ENCODE measurements at places on chromosomes 7 and 10.

GRCh38 chr10:11442001-11442773 lies 169.3 kb downstream of the USP6NL start:
- no peak for DNase-seq

GRCh38 chr7:99102809-99103690 lies 40.9 kb downstream of the SMURF1 start:
- DNase-seq, result peak; percentile 69

DNA sequence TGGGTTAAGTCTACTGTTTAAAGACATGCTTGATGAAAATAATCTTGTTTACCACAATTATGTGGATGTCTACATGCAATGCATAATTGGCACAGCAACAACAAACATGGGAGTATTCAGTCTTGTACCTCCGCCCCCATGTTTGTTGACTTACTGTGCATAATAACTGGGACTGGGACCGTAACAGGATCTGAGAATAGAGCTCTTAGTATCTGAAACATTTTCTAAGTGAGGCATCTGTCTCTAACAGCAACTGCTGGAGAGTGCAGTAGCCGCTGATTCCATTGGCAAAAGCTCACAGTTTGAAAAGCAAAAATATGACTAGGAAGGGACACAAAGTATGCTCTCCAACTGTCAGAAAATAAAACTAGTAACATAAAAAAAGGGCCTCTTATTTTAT lies 61.6 kb downstream of the ENO4 start:
- no peak for DNase-seq

- no peak for DNase-seq
These were observed 5.5 kb downstream of the ASB4 start for GRCh38 chr7:95491201-95491600.

DNA sequence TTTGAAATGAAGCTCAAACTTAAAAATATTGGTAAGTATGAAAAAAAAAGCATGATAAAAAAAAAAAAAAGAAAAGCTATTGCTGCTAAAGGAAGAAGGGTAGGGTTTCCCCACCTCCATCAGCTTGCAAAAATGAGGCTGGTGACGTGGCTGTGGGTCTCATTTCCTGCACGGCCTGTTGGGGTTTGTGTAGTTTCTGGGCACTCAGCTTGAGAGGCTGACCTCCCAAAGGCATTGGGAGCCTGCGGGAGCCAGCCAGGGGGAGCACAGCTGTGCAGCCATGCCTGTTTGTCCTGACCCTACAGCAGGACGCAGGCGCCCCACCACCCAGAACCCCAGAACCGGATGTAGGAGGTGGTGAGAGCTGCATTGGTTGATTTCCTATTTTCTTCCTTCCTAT lies 48.8 kb upstream of the CARD11 start:
- no peak for DNase-seq

GRCh38 chr10:103497161-103497915 lies 3.8 kb downstream of the NEURL1 start:
- no peak for DNase-seq

Data from foreskin fibroblast (primary cell).